Upper lobe of left lung (tissue), 6 donors: ENCODE measurements at places on chromosomes 1 and 21. TPM values are rescaled to one million over a fixed set of nuclear protein-coding genes. Genes with fewer than 3 reads are reported as not detected.

DNA sequence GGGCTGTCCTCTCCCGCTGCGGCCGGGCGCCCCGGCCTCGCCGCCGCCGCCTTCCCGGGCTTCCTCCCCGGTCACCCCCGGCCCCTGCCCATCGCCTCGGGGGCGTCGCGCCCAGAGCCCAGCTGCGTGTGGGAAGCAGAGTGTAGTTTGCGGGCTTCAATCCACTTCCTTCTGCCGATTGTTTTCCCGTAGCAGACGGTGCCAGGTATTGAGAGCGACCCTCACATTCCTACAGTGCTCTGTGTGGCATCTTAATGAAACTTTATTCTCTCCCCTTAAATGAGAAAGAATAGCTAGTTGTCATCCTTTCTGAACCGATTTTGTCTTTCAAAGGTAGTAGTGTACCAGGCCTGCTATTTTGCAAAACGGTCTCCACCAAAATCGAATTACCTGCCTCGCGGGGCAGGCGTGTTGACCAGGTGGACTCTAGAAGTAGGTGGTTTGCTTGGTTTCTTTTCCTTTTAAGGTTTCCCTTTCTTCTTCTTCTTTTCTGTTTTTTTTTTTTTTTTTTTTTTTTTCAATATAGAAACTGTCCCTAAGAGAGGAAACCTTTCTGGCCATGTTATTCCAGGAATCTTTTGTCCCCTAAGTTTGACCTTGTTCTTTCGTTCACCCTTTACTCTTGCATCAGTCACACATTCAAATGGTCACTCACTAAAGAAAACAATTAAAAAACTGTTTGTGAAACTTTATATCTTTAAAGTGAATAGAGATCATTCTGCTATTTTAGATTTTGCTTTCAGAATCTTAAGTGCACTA, 881 bp downstream of the USP25 start:
- DNase-seq: no peak

GRCh38 chr21:17454315-17455027, 58.4 kb upstream of the CXADR start:
- DNase-seq: no peak

DNA sequence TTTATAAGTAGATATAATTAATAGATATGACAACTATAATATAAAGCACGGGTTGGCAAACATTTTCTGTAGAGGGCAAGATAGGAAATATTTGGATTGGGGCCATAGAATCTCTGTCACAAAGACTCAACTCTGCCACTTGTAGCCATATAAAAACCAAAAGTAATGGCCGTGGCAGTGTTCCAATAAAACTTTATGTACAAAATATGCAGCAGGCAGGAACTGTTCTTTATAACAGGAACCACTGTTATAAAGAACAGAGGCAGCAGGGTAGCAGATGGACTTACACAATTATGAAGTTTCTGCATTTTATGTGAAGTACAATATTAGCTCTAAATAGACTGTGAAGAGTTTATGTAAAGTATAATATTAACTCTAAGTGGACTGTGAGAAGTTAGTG, 16.9 kb upstream of the QSOX1 start:
- no peak for DNase-seq

GRCh38 chr1:41661428-41662060, 177.1 kb upstream of the EDN2 start:
- DNase-seq: no peak

GRCh38 chr1:12405325-12406210, 175.7 kb downstream of the VPS13D start:
- DNase-seq: no peak

DNA sequence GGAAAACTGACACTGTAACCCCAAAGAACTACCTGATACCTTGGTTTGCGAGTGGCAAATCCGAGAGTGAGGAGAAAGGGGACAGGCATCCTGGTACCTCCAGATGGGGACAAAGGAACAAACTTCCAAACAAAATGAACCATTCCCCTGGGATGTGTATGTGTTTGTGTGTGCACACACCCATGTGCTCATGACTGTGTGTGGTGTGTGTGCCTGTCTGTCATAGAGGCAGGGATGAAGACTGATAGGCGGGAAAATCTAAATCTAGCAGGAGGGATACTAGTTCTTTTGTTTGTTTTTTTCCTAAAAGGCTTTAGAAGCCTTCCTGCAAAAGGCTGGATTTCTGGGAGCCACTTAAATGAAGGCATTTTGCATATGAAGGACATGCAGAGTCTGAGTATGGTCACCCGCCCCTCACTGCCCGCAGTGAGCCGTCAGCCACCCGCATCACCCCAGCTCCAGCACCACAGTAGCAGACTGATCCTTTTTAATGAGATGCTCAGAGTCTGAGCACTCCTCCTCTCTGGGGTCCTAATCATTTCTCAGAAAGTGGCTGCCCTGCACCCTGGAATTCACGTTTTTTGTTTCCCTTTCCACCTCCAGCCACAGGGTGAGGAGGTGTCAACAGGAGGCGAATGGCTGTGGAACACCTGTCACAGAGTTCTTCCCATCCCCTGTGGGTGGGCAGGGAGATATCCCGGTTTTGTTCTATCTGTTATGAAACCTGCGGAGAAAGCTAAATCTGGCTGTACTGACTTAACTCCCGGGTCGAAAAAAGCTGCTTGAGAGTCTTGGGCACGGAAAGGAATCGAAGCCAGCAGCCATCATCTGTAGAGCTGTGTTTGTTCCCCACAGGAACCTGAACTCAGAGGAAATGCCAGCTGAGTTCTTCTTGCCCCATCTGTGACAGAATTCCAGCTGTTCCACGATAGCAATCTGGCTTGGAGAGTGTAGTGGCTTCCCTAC, 34.9 kb downstream of the UTP25 start:
- peak; percentile 26 for DNase-seq

DNA sequence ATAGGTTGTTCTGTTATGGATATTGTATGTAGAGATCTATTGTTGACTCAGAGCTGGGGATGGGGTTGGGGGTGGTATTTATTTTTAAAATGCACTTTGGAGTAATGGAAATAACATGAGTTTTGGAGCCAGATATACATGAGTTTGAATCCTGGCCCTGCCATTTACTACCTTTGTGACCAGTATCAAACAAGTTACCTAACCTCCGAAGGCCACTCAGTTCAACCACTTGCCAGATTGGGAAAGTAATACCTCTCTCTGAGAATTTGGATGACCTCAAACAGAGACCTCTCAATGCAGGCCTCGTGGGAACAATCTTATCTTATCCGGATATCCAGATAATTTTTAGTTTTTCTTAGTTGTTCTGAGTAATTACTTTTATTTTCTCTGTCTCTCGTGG, 181.0 kb downstream of the FGGY start:
- no peak for DNase-seq

- DNase-seq: no peak
Measured at GRCh38 chr1:95098196-95098595, 19.0 kb upstream of the TLCD4 start.

GRCh38 chr1:119374208-119374874, 5.8 kb downstream of the HAO2 start:
- no peak for DNase-seq

Gene SLC44A3
- total RNA-seq: 6.3 TPM

Gene AGT
- 1.7 TPM for total RNA-seq

Gene SPRR2F
- not detected for total RNA-seq

Gene ERG
- 15.1 TPM for total RNA-seq

Gene SPATC1L
- 22.0 TPM for total RNA-seq
